Retina (tissue), 1 donor: ENCODE measurements at places on chromosomes 2 and 18.

GRCh38 chr18:3368193-3368592 lies 81.8 kb upstream of the TGIF1 start:
- DNase-seq, result no peak

DNA sequence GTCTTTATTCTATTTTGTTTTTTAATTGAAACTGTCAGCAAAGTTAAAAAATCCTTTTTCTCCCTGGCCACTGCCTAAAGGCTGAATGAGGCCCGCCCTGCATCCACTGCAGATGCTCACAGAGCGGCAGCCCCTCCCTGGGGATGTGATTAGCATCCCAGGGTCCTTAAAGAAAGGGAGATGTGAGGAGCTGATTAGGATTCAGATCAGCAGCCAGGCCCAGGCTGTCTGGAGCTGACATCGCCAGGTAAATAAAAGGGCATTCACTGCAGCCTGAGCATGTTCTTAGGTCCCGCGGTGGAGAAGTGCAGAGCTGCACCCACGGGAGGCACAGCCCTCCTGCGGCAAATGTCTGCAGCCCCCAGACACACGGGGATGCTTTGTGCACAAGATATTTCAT lies 83.8 kb downstream of the LONRF2 start:
- no peak for DNase-seq

DNA sequence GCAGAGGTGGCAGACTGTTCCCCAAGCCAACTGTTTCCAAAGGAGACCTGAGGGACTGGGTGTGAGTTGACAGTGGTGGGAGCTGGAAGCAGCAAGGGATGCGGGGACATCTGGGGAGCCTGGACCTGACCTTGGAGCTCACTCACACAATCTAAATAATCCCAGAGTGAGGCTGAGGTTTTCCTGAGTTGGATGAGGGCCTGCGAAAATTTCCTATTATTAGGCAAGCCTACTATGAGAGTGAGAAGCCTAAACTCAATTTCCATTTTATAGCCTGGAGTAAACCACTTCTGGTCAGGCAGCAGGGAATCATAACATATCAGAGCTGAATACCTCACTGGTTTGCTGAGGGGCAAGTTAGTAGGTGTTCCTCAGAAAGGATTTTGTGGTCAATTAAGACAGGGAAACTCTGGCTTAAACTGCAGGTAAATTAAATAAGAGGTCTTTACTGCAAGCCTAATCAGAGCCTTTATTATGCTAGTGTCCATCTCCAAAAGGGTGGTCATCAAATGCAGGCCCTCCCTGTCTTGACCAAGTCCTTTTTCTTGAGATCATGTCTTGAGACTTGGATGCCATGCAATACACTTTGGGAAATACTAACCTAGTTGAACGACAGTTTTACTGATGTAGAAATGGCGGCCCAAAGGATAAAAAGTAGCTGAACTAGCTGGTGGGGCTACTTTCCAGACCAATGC lies 1.7 kb upstream of the COX5B start:
- DNase-seq, result no peak

DNA sequence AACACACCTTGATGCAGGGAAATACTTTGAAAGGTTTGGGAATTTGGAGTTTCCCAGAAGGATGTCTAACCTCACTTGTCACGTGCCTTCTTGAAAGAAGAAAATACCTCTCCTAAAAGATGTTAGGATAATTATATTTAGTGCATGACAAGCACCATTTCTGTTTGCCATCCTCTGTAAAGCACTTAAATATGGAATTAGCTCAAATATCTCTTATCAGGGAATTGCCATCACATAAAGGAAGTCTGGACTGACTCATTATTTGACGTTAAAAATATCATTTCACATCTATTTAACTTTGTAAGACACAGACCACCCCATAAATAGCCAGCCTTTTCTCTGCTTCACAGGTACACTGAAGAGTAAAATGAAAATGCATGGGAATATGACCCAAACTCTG lies 140.1 kb downstream of the STK39 start:
- no peak for DNase-seq

DNA sequence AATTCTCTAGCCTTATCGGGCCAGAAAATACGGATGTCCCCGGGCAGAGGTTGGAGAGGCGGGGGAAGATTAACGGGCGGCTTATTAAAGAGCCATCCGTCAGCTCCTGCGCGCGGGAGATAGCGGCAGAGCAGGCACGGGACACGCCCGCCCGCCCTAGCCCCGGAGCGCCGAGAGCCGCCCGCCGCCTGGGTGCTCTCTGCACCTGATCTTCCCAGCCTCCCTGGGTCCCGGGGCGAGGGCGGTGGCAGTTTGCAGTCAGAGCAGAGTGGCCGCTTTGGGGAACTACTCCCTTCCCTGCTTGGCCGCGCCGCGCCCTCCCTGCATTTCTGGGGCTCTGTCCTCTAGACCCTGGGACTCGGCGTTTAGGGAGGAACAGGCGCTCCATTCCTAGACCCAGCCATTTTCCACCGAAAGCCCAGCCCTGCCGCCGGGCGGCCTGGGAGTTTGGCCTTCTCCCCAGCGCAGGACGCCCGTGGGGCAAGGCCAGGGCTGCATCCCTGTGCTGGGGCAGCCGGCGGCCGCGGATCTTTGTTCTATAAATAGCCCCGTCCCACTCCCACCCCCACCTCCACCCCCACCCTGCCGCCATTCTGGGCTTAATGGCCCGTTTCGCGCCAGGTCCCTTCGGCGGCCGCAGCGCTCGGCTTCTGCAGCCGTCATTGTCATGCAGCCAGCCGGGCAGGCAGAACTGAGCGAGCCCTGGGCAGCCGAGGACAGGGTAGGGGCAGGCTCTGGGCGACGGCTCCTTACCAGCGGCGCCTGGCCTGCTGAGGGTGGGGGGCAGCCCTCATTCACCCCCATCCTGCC lies 6.6 kb downstream of the GAD1 start:
- DNase-seq, result peak; percentile 78

GRCh38 chr18:25535495-25535894 lies 183.5 kb upstream of the ZNF521 start:
- DNase-seq, result no peak
